Activated CD4-positive, alpha-beta T cell treated with anti-CD3 and anti-CD28 coated beads, Interleukin-2, amount 10 ng/mL, durations not matched to agents 24 days and 14 days (primary cell): ENCODE measurements at places on chromosomes 4 and X. TPM values are rescaled to one million over a fixed set of nuclear protein-coding genes. Genes with fewer than 3 reads are reported as not detected.

EDA gene
- 1.2 and 1.8 TPM in 2 replicates for total RNA-seq

PRMT9 gene
- 8.1 TPM in 2 replicates for total RNA-seq

USP17L5 gene
- not detected in 2 replicates for total RNA-seq

RHOXF1 gene
- not detected in 2 replicates for total RNA-seq

GAGE1 gene
- total RNA-seq, result not detected in 2 replicates

REELD1 gene
- total RNA-seq, result not detected in 2 replicates

ZNF732 gene
- total RNA-seq, result not detected in 2 replicates

SH3BGRL gene
- total RNA-seq, result 35.7 and 35.9 TPM in 2 replicates

SLC25A6 gene
- 302 and 306 TPM in 2 replicates for total RNA-seq

FAAH2 gene
- total RNA-seq, result 4.0 and 5.0 TPM in 2 replicates

PTTG2 gene
- 0.31 and 0.63 TPM in 2 replicates for total RNA-seq

- peak; percentile 89 for DNase-seq
Measured at GRCh38 chrX:1491851-1492349, 39.2 kb upstream of the ASMTL start.

GRCh38 chrX:111329370-111329769 is 59.1 kb upstream of the CAPN6 start:
- DNase-seq, result no peak

DNA sequence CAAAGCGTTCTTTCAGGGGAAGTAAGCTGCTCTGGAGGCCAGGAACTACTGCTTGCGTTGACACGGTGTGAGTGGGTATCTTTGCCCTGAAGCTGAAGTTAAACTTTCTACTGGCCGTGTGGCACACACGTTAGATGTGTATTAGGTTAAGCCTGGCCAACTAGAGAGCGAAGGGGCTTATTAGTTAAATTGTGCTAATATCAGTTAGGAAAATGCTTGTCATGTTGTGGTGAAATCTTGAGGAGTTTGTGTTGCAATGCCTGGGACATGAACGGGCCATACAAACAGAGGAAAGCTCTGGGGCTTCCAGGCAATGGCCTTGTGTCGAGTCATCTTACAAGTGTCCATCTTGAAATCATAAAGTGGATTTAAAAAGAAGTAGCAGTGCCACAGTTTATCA is 62.6 kb downstream of the NSUN7 start:
- DNase-seq, result no peak

DNA sequence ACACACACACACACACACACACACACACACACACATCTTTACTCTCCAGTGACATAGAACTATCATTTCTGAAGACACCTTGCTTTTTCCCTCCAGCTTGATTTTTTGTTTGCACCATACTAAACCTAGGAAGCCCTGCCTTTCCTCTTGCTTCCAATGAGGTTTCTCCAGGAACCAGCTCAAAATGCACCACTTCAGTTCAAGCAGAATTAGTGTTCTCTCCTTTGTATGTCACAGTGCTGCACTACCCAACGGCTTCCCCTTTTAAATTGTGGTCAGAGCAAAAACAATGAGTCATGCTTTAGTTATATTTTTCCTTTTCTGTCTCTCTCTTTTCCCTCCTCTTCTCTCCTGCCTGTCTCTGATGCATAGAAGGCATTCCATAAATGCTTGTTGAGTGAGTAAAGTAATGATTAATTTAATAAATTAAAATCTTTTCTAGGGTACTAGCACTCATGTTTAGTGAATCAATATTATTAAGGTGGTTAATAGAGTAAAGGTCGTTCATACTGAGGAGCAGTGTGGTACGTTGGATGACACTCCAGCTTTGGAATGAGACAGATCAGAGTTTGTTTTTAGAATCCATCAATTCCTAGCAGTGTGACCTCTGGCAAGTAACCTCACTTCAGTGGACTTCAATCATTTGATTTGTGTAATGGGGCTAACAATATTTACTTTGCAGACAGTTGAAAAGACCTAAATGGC is 5.9 kb downstream of the RTL3 start:
- peak; percentile 63 for DNase-seq

GRCh38 chr4:61379406-61379805 is 179.3 kb downstream of the ADGRL3 start:
- DNase-seq, result no peak

DNA sequence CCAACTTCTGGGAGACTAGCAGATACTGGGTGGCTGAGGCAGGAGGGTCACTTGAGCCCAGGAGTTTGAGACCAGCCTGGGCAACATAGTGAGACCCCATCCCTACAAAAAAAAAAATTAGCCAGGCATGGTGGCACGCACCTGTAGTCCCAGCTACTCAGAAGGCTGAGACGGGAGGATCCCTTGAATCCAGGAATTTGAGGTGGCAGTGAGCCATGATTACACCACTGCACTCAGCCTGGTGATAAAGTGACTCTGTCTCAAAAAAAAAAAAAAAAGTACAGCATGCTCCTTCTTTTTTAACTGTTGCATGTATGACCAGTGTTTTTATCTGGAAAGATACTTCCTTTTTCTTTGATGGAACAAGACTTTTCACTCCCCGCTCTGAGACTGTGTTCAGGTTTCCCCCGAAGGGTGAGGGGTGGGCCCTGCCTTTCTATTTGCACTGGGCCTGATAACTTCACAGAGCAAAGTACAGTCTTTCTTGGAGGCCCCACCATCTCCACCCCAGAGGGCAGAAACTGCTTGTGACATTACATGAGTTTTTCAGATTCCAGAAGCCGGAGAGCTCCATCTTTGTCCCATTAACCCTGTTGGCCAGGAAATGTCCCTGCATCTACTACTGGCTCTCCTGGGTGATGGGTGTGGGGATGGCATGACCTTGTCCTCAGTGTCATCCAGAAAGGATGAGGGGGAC is 35.2 kb downstream of the NYX start:
- DNase-seq, result no peak

GRCh38 chr4:41215969-41216293 is 1.6 kb upstream of the APBB2 start:
- DNase-seq, result no peak

DNA sequence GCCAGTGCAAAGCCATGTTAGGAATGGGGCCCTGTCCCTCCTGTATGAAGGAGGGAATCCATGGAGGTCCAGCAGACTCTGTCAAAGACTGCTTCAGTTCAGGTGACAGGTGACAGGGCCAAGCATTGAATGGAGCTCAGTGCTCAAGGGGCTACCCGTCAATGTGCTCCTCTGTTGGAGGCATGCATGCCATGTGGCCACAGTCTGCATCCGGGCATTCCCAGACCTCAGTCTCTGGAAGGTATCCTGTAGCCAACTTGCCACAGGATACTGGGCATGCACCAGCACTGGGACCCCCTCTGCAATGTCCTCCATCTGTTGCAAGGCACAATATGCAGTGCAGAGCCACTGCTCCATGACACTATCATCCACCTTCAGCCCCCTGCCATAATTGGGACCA is 136.1 kb upstream of the GATB start:
- DNase-seq, result no peak

DNA sequence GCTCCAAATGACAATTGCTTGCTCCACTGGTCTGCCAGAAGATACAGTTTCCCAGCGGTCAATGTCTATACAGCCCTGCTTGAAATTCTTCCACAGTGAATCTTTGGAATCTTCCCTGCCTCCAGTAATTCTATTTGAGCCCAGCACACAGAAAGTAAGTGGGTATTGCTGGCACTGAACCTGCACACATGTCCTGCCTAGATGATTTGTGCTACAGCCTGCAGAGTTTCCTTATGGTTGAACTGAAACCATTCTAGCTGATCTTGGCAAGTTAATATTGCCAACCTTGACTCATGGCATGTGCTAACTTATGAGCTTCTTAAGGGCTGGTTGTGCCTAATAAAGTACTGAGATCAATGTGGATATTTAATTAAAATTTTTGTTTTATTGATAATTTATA is 553.8 kb upstream of the GNPDA2 start:
- DNase-seq, result no peak

- no peak for DNase-seq
Measured at GRCh38 chrX:20547611-20548051, 280.9 kb upstream of the RPS6KA3 start.

DNA sequence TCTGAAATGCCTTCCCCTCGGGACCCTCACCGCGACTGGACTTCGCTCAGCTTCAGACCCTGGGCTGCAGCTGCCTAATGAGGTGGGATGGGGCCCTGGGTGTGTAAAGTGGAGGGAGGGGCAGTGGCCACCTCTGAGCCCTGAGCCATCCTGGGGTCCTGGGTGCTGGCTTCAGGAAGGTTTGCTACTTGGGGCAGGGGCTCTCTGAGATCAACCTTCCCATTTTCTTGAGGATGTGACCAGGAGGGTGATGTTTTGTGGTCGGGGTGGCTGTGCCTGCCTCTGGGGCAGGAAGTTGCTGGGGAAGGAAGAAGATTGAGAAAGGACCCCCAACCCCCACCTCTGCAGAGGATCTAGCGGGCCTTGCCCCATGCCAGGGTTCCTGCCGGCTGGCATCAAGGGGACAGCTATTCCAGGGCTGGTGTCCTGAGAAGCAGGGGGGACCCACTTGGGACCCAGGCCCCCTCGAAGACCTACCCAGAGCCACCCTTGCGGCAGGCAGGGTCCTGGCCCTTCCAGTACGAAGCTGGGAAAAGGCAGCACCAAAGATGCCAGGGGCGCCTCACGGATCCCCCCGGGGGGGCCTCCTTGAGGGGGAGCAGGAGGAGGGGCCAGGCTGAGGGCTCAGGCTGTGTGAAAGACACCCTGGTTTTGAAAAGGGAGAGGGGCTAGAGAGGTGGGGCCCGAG is 6.5 kb downstream of the SH3BP2 start:
- DNase-seq, result peak; percentile 68

- no peak for DNase-seq
Measured at GRCh38 chrX:46957297-46957696, 45.1 kb downstream of the JADE3 start.

DNA sequence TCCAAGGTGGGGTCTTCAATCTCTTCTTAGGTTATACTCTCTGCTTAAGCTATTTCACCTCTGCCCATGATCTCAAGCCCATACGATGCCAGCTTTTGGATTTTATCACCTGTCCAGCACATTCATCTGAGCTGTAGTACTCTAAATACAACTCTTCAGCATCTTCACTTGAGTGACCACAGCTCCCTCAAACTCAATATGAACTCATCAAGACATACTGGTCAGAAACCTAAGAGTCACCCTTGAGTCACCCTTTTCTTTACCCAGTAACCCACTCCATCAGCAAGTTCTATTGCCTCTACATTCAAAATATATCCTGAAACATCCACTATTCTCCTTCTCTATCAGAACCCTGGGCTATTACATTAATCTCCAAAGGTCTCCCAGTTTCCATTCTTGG is 69.4 kb downstream of the DCHS2 start:
- DNase-seq, result no peak

- DNase-seq, result no peak
Measured at GRCh38 chr4:152713951-152714705, 34.3 kb upstream of the TMEM154 start.

DNA sequence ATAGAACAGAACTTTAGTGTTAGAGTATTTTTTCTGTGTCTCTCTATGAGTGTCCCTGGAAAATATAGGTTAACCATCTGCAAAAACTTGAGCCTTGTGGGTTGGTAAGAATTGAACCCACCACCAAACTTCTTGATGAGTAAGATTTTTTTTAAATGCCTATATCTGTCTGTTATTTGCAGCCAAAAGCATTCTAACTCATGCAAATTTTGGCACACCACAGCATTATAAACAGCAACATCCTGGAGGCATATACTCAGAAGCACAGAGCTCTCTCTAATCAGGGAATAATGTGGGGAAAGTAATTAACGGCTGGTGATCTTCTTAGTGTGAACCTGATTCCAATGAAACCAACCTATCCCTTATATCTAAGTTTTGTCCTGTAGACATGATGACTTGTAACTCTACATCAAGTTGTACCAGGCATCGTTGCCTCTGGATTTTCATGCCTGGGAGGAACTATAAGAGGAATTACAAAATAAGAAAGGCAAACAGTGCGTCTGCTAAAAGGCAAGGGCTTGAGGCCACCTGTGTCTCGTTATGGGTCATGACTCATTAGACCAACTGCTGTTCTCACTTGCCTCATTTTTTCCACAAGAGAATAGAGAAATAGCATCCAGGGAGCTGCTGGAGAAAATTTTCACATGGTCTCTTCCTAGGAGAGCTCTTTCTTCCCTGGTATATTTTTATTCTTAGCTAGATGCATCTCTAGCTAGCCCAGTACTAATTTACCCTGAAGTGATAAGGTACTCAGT is 202.4 kb downstream of the CHIC2 start:
- DNase-seq, result no peak
